ENCODE measurements at places on chromosomes 1 and 21. TPM values are rescaled to one million over a fixed set of nuclear protein-coding genes. Genes with fewer than 3 reads are reported as not detected.

Gene TGFB2
- total RNA-seq = not detected

Gene PLD5
- total RNA-seq = not detected

- no peak overlapping the region for H3K27ac ChIP-seq
- H3K4me1 ChIP-seq = no peaks in the 10 kb centered on the region
- no peaks in the 10 kb centered on the region for H3K27me3 ChIP-seq
- no peak overlapping the region for H3K4me3 ChIP-seq
- H3K36me3 ChIP-seq = no peaks in the 10 kb centered on the region
These were observed 9.0 kb downstream of the IGSF9 start for GRCh38 chr1:159936273-159936904.

Gene NBPF11
- 14.4 TPM for total RNA-seq

Gene CDC20
- total RNA-seq = 0.78 TPM

GRCh38 chr1:214075999-214076707 lies 88.4 kb downstream of the PROX1 start:
- H3K36me3 ChIP-seq = no peaks in the 10 kb centered on the region
- no peak overlapping the region for H3K27ac ChIP-seq
- no peak overlapping the region for H3K4me3 ChIP-seq
- DNase-seq = no peak

Gene CRNN
- total RNA-seq = not detected

Gene RGS5
- 3.5 TPM for total RNA-seq

DNA sequence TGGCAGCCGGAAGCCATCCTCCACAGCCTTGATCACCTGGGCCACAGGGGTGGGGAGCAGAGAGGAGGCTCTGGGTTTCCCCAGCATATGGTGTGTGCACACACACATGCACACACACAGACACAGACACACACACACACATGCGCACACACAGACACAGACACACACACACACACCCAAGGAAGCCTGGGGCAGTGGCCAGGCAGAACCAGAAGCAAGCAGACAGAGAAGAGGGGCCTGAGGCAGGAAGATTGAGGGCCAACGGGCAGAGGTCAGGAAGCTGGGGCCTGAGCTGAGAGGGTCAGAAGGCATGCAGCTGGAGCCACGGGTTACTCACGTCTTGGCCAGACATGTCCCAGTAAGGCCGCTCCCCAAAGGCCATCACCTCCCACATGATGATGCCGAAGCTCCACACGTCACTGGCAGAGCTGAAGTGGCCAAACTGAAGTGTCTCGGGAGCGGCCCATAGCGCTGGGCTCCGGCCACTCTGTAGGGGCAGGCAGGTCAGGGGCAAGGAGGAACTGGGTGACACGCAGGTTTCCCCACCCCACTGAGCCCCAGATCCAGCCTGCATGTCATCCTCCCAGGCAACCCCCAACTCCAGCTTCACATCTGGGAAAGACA lies 27.4 kb downstream of the CDCA8 start:
- no peaks in the 10 kb centered on the region for H3K36me3 ChIP-seq
- no peaks in the 10 kb centered on the region for H3K27me3 ChIP-seq
- DNase-seq = no peak
- H3K27ac ChIP-seq = no peak overlapping the region
- no peaks in the 10 kb centered on the region for H3K4me1 ChIP-seq

Gene NBPF9
- 57.3 TPM for total RNA-seq

- DNase-seq = no peak
- H3K27me3 ChIP-seq = peaks cover 23% of the 10 kb centered on the region
- H3K36me3 ChIP-seq = no peaks in the 10 kb centered on the region
- no peak overlapping the region for H3K4me3 ChIP-seq
- no peak overlapping the region for H3K27ac ChIP-seq
- H3K4me1 ChIP-seq = no peaks in the 10 kb centered on the region
These were observed 7.7 kb downstream of the LRRC71 start for GRCh38 chr1:156928043-156928602.

Gene GJB4
- not detected for total RNA-seq

Gene SIM2
- not detected for total RNA-seq

DNA sequence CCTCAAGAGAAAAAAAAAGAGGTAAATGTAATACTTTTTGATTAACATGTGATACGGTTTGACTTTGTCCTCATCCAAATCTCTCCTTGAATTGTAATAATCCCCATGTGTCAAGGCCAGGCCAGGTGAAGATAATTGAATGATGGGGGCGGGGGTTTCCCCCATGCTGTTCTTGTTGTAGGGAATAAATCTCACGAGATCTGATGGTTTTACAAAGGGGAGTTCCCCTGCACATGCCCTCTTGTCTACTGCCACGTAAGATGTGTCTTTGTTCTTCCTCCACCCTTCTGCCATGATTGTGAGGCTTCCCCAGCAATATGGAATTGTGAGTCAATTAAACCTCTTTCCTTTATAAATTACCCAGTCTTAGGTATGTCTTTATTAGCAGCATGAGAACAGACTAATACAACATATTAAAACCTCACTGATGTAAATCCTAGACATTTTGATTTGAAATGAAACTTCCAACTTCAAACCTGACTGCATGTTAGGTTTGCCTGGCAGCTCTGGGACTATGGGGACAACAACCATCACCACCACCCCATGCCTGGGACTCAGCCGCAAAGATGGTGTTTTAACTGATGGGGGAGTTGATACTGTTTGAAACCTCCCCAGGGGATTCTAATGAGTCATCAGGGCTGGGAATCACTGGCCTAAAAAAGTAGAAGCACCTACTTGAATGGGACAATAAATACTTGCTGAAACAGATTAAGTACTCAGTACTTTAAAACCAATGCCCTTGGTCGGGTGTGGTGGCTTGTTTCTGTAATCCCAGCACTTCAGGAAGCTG lies 32.8 kb upstream of the BACH1 start:
- H3K4me1 ChIP-seq = no peaks in the 10 kb centered on the region
- H3K27me3 ChIP-seq = no peaks in the 10 kb centered on the region
- no peak overlapping the region for H3K27ac ChIP-seq
- H3K4me3 ChIP-seq = no peak overlapping the region

DNA sequence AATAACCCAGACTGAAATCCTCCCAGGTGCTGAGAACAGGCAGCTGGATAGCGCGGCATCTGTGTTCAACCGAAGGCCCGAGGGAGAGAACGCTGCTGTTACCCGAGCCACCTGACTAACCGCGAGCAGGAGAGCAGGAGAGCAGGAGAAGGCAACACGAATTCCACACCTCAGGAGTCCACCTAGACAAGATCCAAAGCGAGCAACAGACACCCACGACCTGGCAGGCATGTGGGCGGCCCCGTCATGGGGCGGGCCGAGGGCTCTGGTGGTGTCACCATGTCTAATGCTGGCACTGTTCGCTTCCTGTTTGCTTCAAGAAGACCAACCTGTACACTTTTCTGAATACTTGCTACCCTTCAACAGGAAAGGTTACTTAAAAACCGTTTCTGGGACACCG lies 20.9 kb upstream of the SPATC1L start:
- no peak overlapping the region for H3K4me3 ChIP-seq
- no peak for DNase-seq
- no peaks in the 10 kb centered on the region for H3K36me3 ChIP-seq

Gene MAEL
- not detected for total RNA-seq

DNA sequence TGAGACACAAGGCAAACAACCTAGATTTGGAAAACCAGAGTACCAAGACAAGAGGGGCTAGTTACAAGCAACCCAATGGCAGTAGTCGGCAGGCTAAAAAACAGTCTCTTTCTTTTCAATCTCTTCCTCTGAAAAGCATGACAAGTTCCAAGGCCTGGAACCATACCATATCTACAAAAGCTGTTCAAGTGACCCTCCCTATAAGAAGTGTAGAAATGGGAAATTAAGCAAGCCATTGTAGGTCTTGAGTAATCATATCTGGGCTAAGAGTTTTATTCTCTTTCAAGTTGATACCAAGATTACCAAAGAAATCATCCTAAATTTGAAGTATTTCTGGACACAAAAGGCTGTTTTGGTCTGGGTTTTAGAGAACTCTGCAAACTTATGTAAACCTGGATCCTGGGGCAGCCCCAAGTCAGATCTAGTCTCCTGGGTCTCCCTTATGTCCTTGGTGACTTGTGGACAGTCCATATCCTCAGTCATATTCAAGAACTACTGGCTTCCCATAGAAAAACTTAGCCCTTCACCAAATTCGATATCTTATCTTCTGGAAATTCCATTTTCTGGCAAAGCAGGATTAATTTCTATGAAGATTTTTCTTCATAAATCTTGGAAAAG lies 24.7 kb downstream of the FMO3 start:
- DNase-seq = no peak
- no peaks in the 10 kb centered on the region for H3K27me3 ChIP-seq
- H3K27ac ChIP-seq = no peak overlapping the region

DNA sequence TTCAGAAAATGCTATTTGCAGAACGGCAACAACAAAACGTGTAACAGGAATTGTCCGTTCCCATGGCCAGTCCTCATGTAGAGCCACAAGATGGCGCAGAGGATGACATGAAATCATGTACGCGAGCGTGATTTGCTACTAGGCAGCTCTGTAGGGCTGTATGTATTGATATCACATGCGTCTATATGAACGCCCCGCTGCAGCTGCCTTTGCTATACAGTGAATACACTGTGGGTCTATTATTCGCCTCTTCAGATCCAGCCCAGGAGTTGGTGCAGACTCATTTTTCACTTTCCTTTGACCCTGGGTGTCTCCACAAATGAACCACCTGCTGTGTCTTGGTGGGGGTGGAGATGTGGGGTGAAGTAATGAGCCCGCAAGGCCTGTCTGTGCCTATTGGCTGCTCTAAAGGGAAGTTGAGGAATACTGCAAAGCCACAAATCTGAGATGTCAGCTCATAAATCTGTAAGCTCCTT lies 361.5 kb downstream of the KIF26B start:
- no peak for DNase-seq
- no peaks in the 10 kb centered on the region for H3K36me3 ChIP-seq
- H3K4me1 ChIP-seq = no peaks in the 10 kb centered on the region
- no peak overlapping the region for H3K27ac ChIP-seq
- H3K27me3 ChIP-seq = no peaks in the 10 kb centered on the region

Gene KDF1
- total RNA-seq = 2.1 TPM

GRCh38 chr1:102498929-102499328 lies 502.2 kb upstream of the OLFM3 start:
- H3K27me3 ChIP-seq = no peaks in the 10 kb centered on the region
- no peak for DNase-seq

- DNase-seq = no peak
- H3K36me3 ChIP-seq = no peaks in the 10 kb centered on the region
- no peak overlapping the region for H3K27ac ChIP-seq
- no peaks in the 10 kb centered on the region for H3K27me3 ChIP-seq
These were observed 32.1 kb upstream of the RUNX3 start for GRCh38 chr1:24961961-24962861.

DNA sequence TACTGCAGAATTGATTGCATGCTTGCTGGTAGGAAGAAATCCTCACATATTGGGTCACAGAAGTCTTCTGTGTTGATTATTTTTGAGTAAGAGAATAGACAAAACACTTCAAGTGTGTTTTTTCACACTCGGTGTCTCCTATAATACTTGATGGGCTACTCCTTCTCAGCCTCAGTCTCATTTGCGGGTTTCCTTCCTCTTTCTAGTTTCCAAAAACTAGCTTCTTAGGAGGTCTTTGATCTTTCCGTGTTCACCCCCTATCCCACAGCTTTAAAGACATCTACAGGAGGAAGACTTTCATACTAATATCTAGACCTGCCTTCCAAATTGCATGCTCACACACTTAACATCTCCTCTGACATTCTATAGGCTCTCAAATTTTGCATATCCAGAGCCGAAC lies 40.7 kb upstream of the NTPCR start:
- no peak overlapping the region for H3K4me3 ChIP-seq
- no peak overlapping the region for H3K27ac ChIP-seq
- DNase-seq = no peak
- H3K4me1 ChIP-seq = peaks cover 25% of the 10 kb centered on the region
- no peaks in the 10 kb centered on the region for H3K27me3 ChIP-seq

DNA sequence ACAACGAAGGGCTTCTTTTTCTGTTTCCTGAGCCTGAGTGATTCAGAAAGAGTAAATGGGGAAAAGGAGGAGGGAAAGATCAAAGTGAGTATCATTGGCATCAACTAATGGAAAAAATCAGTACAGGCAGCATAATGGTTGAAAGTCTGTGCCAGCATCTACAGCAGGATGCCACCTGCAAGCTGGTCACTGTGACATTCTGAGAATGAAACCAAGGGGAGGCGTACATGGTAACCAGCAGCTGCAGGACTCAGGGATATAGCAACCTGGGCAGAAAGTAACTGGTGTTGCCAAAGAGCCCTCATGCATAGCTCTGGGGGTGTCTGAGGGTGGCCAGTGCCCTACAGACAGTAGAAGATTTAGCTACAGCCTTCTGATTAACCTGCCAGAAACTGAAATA lies 305.9 kb downstream of the BRINP2 start:
- no peak overlapping the region for H3K27ac ChIP-seq
- no peaks in the 10 kb centered on the region for H3K4me1 ChIP-seq
- no peaks in the 10 kb centered on the region for H3K27me3 ChIP-seq
- H3K4me3 ChIP-seq = no peak overlapping the region

Gene TMEM9
- 16.6 TPM for total RNA-seq

DNA sequence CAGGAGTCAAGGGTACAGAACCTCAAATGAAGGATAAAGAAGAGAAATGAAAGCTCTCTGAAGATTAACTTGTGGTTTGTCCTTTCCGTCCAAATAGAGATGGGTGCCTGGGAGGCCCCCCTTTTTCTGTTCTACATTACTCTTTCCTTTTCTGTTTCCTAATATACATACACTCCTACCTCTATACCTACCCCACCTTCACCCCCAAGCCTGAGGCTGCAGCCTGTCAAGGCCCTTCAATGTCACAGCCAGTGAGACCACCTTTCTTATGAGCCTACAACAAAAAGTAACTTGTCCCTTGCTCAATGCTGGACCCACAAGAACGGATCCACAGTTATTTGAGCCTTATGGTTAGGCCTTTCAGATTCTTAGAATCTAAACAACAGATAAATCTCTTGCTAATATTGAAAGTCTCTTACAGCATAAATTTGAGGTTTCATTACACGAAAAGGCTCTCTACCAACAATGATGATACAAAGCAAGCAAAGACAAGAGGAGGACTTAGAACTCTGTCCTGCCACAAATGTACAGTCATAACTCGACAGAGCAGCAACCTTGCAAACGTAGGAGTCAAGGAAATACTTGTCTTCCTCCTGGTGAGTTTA lies 4.1 kb upstream of the TRAF3IP3 start:
- no peaks in the 10 kb centered on the region for H3K27me3 ChIP-seq
- peak overlapping the region; percentile 18 for H3K4me3 ChIP-seq
- no peaks in the 10 kb centered on the region for H3K36me3 ChIP-seq
- H3K4me1 ChIP-seq = peaks cover 59% of the 10 kb centered on the region
- H3K27ac ChIP-seq = peak overlapping the region; percentile 69

Gene TEDDM1
- not detected for total RNA-seq

DNA sequence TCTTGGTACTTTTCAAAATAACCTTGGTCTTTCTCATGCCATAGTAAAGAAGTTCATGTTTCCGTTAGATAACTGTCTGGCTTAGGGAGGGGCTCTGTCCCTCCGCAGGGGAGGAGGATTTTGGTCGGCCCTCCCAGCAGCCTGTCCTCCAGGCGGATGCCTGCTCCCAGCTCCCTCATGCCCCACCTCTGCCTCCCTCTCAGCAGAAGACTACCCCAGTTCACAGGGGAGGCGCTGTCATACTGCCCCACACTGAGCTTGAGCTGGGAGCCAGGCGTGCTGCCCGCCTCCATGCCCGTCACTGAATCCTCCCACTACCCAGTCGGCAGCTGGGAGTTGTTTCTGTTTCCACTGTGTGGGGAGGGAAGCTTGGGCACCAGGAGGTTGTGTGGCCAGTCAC lies 127.3 kb downstream of the CAMTA1 start:
- H3K4me3 ChIP-seq = no peak overlapping the region
- DNase-seq = no peak
- H3K36me3 ChIP-seq = no peaks in the 10 kb centered on the region
